ENCODE measurements at places on chromosomes 11 and 22.

DNA sequence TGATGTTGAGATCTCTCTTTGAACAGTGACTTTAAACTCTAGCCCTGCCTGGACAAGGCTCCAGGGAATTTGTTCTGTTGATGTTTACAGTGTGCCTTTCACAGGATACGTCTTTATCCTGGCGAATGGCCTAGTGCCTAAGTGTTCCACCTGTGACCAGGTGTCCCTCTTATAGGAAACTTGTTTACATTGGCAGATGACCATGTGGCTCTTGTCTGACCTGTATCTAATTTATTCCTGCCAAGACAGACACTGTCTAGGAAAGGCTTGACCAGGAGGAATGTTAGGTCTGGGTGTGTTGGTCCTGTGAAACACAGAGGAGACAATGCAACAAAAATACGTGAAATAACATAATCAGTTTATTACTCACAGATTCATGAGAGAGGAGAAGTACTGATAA lies 875.6 kb downstream of the METTL15 start:
- no peak for DNase-seq

DNA sequence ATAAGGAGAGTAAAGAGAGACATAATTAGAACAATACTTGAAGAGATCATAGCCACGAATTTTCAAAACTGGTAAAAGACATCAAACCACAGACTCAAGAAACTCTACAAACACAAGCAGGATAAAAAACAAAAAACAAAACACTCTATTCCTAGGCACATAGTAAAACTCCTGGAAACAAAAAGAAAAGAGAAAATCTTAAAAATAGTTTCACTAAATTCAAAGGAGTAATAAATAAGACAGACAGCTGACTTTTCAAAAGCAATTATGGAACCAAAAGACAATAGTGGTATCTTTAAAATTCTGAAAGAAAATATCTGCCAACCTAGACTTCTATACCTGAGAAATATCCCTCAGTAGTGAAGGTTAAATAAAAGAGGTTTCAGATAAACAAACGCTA lies 9.2 kb upstream of the NARS2 start:
- DNase-seq, result no peak

DNA sequence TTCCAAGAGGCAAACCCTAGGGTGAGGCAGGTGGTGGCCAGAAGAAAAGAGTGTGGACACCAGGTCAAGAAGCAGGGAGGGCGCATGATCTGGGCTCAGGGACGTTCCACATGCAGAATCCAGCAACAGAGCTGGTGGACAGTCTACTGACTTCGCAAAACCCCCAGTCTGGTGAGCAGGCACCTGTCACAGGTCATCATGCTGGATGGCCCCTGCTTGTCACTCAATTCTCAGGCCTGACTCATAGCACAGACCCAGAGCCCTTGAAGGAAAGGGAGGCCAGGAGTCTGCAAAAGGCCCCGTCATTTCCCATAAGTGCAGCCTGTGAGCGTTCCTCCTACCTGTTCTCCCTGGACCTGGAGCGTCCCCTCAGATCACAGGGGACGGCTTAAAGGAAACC lies 18.2 kb downstream of the APOL4 start:
- DNase-seq, result no peak

DNA sequence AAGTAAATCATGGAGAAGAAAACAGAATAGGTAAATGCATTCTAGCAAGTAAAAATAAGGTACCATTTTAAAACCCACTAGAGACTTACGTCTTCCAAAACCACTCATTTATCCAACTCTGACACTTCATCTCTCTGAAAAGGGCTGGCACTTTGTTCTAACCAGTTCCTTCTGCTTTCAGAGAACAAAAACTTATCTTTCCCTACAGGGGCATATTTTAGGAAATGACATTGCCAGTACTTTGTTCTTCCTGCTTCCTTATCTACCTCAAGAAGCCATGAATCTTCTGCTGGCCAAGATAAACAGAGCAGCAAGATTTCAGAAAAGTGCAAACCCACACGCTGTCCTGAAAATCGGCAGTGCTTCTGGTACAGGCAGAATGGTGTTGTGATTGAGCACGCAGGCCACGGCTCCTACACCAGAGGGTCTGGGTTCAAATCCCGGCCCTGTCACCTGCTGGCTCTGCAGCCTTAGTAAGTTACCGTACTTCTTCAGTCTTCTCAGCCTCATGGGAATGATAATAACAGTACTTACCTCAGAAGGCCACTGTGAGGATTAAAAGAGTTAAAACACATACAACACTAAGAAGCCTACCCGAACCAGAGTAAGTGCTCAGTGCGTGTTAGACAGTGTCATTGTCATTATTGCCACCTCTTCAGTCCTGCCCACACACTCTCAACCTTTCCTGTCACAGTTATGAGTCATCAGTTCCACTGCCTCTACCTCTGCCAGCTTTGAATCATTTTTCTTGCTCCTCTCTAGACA lies 11.0 kb downstream of the MPZL3 start:
- no peak for DNase-seq

DNA sequence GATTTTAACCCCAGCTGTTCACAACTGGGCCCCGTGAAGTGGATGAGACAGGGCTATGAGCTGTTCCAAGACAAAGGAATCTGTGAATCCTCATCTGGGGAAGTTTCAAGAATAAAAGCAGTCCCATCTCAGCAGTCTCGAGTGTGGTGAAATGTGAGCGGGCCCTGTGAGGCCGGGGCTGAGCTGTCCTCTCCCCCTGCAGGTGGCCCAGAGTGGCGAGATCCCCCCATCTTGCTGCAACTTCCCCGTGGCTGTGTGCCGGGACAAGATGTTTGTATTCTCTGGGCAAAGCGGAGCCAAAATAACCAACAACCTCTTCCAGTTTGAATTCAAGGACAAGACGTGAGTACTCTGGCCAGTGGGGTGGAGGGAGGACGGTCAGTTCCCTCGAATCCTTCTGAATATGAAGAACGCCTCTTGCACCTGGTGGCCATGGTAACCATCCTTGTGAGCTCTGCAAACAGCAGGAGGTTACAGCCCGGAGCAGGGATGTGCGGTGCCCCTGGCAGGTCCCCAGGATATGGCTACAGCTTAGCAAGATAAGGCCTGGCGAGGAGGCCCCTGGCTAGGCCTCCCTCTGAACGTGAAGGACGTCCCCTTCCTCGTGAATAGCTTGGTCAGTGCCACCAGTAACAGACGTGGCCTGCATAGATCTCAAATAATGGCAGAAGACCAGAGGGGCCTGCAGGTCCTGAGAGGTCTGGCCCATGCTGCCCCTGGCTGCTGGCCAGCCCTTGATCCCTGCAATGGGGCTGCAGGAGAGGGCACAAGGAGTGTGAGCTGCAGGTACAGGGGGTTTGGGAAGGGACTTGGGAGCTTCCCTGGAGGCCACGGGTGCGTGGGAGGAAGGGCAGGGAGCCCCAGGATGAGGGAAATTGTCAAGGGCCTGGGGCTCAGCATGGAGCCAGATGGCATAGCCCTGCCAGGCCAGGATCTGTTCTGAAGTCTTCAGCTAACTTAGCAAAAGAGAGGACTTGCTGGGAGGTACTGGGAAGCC lies 8.4 kb downstream of the LZTR1 start:
- no peak for DNase-seq

- DNase-seq, result no peak
Observed at GRCh38 chr11:97361812-97362378, 972.1 kb downstream of the JRKL start.

DNA sequence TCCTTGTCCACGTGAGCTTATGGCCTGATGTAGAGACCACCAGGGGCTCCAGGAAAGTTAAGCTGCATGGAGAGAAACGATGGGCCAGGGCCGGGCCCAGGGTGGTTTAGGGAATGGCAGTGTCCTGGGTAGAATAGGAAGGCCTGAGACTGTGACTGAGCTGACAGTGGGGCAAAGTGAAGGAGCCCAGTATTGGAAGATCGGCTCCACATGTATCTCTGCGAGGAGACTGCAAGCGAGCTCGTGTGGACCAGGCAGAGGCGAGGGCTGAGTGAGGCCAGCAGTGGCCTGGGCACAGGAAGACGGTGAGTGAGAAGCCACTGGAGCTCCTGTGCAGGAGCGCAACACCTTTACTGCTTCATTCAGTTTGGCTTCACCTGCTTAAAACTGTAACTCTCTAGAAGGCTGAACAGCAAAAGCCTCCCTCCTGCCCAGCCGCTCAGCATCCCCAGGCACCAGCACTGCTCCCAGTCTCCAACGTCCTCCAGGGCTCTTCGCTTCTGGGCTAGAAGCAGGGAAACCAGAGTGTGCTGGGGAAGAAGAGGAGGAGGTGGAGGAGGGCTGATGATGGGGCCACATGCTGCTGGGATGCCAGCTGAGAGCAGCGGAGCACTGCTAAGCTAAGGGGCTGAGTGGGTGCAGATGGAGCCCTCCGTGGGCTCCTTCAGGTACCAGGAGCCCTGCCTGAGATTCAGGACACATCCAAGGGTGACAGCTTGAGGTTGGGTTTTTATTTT lies 13.5 kb downstream of the TCIRG1 start:
- DNase-seq, result no peak

DNA sequence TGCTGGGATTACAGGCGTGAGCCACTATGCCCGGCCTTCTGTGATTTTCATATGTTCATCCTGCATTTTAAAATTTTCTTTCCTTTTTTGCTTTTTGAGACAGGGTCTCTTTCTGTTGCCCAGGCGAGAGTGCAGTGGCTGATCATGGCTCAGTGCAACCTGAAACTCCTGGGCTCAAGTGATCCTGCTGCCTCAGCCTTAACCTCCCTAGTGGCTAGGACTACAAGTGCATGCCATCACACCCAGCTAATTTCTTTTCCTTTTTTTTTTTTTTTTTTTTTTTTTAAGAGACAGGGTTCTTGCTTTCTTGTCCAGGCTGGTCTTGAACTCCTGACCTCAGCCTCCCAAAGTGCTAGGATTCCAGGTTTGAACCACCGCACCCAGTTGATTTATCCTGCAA lies 54.1 kb upstream of the WT1 start:
- no peak for DNase-seq
